ENCODE measurements at places on chromosomes 7 and 10.

GRCh38 chr10:102433619-102434046, 1.3 kb upstream of the CUEDC2 start:
- no peak for DNase-seq

- DNase-seq = no peak
These were observed 73.5 kb downstream of the SMURF1 start for GRCh38 chr7:99070361-99070760.

GRCh38 chr10:122054048-122055025, 65.4 kb downstream of the TACC2 start:
- DNase-seq = no peak

- DNase-seq = no peak
These were observed 290.2 kb upstream of the SP4 start for GRCh38 chr7:21137640-21138039.

- no peak for DNase-seq
These were observed 83.1 kb downstream of the PDGFA start for GRCh38 chr7:436367-437128.

- DNase-seq = no peak
These were observed 7.3 kb upstream of the PTER start for GRCh38 chr10:16429539-16429938.

DNA sequence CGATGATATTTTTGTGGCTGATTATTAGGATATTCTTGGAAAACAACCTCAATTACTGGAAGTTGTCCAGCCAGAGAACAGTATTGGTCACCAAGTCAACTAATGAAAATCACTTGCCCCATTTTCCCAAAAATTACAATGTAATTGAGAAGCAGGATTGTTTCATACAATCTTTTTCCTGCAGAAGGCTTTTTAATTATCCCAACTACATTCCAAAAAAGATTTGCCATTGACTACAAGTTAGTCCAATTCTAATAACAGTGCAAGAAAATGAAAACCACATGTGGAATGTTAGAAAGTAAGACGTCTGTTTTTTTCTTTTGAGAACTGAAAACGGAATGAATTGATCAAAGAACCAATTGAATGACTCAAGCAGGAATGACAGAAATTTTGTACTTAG, 1195.8 kb downstream of the SORCS1 start:
- no peak for DNase-seq

- DNase-seq = no peak
These were observed 34.8 kb upstream of the OSBPL3 start for GRCh38 chr7:25014756-25015155.

GRCh38 chr7:78018641-78019446, 220.3 kb downstream of the PHTF2 start:
- DNase-seq = no peak

- no peak for DNase-seq
These were observed 344.7 kb downstream of the NEBL start for GRCh38 chr10:20552382-20552781.

DNA sequence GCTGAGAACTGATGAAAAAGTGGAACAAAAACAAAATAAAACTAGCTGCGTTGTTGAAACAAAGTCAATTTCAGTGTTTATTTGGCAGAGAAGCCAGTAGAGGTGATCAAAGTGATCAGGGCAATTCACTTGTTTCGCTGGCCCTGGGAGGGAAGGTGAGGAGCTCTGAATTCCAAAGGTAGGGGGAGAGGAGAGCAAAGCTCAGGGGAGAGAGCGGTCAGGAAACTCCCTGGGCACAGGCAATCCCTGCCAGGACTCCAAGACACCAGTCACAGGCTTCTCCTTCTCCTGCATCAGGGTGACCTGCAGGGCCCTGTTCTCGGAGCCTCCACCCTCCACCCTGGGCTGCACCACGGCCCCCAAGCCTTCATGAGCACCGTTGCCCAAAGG, 6.8 kb upstream of the KIAA1217 start:
- no peak for DNase-seq

DNA sequence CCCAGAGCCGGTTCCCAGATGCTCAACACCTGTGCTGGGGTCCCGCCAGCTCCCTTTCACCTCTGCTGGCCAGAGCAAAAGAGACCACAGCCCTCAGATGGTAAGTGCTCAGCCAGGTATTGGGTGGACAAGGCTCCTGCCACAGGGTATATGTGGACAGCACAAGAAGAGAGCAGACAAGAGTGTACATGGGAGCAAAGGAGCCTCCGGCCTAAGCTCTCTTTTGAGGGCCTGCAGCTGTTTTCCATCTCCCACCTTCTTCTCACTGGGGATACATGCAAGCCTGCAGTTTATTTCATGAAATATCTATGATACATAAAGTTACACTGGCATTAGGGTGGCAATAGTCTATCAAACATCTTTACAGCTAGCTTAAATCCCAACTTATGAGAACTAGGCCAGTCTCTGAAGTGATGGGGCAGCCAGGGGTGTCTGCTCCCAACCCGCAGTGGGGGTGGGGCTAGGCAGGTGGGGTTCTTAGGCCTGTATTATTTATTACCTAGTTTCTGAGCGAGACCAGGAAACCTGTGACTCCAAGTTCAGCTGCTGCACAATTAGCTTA, 50.4 kb upstream of the DDC start:
- no peak for DNase-seq

DNA sequence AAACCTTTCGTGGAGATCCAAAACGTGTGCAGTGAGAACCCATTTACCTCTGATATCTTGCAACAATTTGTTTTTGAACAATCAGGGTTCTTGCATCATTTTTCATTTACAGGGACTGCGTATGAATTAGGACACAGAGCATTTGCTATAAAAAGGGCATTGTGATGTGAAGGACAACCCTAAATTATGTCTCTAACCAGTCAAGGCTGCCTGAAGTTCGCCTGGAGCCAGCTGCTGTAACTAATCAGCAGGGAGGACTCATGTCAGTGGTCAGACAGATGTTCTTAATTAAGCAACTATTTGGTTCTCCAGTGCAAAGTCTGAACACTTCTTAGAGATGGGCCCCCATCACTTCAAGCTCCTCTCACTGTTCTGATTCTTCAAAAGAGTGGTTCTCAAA, 674.8 kb downstream of the KCNMA1 start:
- DNase-seq = no peak

- DNase-seq = peak; percentile 25
These were observed 189.8 kb upstream of the IMMP2L start for GRCh38 chr7:111752022-111752582.

- DNase-seq = no peak
These were observed 66.2 kb upstream of the MXI1 start for GRCh38 chr10:110141185-110141584.

- DNase-seq = no peak
These were observed 641.4 kb upstream of the MGMT start for GRCh38 chr10:128825626-128826025.

- no peak for DNase-seq
These were observed 295.9 kb upstream of the NFE2L3 start for GRCh38 chr7:25855854-25856782.

- no peak for DNase-seq
These were observed 2.9 kb downstream of the AS3MT start for GRCh38 chr10:102872163-102872562.

DNA sequence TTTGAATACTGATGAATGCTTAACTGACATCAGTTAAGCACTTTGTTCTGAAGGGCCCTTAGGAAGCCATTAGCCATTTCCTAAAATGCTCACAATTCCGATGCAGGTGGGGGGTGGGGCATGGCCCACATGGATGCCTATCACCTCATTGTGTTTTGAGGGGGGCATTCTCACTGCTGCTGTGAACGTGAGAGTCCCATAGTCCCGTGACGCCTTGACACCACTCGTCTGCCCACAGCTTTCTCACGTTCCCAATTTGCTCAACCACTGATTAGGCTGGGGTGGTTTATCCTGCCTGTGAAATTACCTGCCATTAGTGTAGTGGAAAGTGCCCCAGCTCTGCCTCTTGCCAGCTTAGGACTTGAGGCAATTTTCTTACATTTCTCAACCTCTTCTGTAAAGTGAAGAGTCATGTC, 31.9 kb downstream of the DUSP5 start:
- peak; percentile 34 for DNase-seq

DNA sequence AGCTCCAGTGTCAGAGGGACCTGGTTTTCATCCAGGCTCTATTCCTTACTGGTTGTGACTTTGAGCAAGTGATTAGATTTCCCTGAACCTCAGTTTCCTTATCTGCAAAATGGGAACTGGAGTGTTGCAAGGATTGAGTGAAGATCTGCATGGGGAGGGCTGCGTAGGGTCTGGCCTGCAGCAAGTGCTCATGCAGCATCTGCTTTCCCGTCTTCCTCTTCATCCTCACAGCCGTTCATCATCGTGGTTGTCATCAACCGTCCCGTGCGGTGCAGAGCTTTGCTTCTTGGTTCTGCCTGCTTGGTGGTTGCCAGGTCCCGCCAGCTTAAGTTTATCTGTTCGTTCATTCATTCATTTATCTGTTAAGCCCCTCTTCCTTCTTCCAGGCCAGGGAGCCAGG, 135.0 kb downstream of the GRK5 start:
- DNase-seq = no peak

DNA sequence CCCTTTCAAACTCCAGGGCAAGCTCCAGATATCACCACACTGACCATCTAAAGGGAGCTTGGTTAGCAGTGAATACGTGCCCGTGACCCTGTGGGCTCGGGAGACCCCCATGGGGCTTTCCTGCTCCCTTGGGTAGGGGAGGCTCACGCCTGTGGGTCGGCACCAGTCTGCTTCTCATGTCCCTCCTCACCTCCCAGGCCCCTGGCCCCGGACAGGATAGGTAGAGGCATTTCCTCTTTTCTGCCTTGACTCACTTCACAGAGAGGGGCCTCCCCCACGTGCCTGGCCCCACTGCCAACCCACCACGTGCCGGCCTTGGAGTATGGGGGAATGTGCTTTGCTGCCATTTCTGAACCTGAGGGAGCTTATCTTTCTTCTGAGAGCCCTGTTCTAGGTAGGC, 131.3 kb upstream of the FAM20C start:
- DNase-seq = no peak

All from CD8-positive, alpha-beta memory T cell (primary cell).